ENCODE measurements at places on chromosomes 2 and 18.

GRCh38 chr2:192218377-192218776, 23.6 kb upstream of the TMEFF2 start:
- DNase-seq = no peak

- DNase-seq = peak; percentile 31
Measured at GRCh38 chr18:31819106-31819924, 58.6 kb upstream of the SLC25A52 start.

DNA sequence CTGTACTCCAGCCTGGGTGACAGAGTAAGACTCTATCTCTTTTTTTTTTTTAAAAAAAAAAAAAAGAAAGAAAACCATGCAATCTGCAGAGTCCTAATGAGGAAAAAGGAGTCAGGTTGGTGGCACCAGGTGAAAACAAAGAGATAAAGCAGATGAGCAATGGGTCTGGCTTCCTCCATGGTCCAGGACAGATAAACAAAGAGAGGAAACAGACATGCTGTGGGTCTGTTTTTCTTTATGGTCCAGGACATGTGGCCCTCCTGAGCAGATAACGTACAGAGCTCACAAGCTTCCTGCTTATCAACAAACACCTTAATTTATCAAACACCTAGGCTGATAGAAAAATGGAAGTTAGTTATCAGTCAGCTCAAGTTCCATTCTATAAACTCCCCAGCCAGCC, 24.4 kb upstream of the TUBB6 start:
- no peak for DNase-seq

DNA sequence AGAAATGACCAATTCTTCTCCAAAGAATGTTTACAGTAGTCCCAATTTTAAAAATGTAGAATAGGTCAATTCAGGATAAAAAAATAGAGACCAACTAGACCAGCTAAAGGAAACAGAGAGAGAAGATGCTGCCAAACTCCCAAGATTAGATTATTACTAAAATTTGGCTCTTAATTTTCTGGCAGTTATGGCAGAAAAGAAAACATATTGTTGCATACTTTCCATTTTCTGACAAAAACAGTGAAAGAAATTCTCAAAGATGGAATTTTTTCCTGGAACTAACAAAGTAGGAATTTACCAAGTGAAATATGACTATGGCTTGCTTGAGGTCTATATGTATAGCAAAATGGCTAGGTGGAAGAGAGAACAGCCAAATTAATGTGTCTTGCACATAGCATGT, 138.3 kb upstream of the STK17B start:
- no peak for DNase-seq

GRCh38 chr2:74025971-74026612, 41.4 kb downstream of the TET3 start:
- DNase-seq = no peak

- DNase-seq = peak; percentile 78
Measured at GRCh38 chr2:98346311-98347236, at the start of gene CNGA3. Gene CNGA3 (plus strand): TSS chr2:98346456. CDS start chr2:98369976, 23,520 bp downstream.

DNA sequence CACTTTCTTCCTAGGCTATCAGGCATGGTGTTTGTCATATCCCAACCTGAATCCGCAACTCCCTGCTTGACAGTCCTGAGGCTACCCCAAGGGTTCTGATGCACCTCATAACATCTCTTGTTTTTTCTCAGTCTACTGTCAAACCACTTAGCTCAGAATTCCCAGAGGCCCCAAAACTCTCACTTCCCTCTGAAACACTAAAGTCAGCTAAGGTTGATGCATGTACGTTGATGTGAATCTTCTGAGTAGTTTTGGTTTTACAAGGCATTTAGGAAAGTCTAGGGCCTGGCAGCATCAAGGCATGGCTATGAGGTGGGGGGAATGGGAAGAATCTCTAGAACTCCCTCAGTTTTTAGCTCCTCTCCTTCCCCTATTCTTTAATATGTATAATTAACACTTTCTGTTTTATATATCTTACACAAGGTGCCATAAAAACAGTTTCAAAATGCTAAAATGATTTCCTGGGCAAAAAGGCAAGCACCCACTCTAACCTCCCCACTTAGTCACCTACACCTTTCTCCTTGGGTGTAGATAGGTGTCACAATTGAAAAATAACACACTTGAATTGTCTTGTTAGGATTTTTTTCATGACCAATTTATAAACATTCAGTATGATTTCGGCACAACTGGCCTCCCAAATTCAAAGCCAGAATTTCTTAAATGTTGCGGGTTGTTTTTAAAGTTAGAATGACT, 71.4 kb upstream of the TANK start:
- DNase-seq = no peak

- no peak for DNase-seq
Measured at GRCh38 chr2:164948540-164948939, 6.8 kb downstream of the SLC38A11 start.

DNA sequence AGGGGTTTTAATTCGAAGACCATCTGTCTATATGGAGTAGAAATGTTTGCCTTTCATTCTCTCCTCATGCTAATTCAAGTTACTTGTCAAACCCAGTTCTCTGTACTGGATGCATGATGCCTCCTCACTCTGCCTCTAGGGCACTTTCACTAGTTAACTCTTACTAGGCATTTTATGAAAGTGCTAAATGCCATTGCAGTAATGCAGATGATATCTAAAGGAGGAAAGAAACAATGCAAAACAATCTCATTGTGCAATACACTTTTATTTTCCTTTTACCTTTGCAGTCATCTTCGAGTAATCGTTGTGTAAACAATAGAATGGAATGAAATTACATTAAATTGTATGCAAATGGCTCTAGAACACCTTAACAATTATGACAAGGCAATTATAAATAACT, 293.6 kb downstream of the STK39 start:
- no peak for DNase-seq

DNA sequence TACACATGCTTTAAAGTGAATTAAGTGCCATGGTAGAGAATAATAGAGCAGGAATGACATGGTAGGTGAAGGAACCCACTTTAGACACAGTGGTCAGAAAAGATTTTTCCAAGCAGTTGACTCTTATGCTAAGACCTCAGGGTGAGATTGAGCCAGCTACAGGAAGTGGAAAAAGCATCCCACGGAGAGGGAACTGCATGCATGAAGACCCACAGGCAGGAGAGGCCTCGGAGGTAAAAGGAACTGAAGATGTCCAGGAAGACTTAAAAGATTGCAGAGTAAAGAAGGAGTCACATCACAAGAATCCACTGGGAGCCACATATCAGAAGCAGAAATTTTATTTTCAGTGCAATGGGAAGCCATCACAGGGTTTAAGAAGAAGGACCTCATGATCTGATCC, 499.2 kb upstream of the FAM98A start:
- DNase-seq = no peak

DNA sequence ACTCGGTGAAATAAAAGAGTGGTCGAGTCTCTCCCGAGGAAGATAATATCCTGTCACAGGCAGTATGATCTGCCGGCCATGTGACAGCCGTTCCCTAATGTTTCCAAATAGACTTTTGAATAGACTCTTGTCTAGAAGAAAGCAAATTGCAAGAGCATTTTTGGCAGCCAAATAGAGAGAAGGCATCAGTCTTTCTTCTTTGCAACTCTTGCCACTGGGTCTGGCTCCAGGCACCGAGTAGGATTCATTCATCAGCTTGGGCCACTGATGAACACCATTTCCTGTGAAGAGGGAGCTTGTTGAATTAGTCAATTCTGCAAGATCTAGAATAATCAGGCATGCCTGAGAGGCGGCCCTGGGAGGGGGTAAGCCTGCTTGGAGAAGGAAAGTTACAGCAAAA, 165.6 kb downstream of the KLHL29 start:
- no peak for DNase-seq

DNA sequence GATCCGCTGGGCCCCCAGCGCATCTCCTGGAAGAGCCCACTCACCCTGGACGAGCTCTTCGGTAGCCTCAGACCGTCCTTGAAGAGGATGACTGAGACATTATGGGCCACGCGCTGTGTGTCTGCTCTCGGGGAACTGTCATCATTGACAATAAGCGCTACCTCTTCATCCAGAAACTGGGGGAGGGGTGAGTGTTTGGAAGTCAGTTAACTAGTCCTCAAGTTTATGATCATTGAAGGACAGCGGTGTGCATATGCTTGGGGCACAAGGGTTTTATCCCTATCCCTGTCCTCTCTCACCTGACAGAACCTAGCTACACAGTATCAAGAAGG, 586 bp downstream of the STK16 start:
- no peak for DNase-seq

DNA sequence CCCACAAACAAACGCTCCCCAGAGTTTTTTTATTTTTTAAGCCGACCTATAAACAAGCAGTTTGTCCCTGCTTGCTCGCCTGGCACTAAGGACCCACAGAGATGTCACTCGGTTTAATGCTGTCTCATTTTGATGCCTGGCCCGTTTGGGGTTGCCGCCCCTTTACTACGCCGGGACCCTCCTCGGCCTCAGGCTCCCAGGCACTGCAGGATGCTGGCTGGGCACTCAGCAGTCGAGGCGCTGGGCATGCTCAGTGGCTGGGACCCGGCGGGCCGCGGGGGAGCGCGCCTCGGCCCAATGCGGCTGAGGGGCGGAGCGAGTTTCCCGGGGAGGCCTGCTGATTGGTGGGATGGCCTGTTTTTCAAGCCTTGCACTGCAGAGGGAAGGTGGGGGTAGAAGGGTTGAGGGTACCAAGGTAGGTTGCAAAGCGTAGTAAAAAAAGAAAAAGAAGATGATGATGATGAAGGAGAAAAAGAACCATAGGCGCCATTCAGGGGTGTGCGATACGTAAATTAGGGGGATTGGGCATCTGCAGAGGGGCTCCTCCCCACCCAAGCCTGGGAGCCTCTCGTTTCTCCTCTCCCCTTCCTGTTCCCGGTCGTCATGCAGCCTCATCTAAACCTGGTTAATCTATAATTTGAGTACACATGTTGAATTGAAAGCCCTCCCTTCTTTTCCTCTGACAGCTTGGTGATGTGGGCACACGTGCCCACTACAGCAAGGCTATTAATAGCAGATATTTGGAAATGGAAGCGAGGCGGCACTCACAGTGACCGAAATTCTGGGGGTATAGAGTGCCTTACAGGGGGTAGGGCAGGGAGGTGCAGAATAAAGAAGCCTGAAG, 1.5 kb upstream of the IRS1 start:
- peak; percentile 80 for DNase-seq

DNA sequence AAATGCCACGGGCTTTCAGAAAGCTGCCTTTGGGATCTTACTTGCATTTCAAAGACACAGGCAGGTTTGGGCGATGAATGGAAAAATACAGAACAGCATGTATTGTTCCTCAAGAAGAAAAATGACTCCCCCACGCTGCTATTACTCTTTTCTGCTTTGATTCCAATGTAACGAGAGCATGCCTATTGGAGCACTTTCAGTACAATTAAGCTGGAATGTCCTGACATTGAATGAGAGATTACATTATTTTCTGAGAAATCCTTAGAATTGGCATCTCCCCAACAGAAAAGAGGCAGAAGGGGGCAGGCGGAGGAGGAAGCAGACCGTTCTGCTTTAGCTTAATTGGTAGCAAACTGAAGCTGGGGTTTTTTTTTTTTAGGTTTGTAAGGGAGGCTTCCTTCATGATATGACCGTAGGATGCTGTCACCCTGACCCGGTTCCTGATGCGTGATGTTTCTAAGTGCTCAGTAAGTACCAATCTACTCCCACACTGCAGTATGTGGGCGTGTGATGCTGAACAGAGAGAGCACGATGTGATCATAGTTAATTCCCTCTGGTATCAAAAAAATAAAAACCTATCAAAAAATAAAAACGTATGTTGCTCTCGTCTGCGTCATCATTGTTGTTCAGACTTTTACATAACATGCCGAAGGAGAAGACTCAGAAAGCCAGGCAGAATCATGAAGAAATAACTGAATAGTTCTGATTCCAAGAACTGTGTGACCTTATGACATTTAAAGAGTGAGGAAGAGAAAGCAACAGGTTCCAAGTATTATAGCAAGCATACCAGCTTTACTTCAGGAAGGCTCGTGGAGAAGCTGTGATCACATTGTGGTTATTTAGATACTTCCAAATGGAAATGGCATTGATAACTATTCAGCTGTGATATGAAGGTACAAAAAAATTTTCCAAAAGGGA, 40.5 kb downstream of the LONRF2 start:
- no peak for DNase-seq

DNA sequence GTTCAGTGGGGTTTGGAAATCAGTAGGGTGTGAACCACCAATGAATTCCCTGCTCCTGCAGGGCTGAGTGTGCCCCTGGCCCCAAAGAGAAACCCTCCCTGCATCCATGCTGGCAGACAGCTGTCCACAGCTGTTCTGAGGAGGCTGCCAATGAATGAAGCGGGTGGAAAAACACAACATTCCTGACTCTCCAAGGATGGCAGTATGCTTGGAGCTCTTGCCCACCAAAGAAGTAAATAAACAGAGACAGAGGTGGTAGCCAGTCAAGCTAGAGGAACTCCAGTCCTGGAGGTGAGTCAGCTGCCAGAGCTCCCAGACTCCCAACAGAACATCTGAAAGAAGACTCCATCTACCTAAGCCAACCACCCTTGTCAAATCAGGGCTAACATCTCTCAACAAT, 6.2 kb downstream of the ZBTB7C start:
- no peak for DNase-seq

DNA sequence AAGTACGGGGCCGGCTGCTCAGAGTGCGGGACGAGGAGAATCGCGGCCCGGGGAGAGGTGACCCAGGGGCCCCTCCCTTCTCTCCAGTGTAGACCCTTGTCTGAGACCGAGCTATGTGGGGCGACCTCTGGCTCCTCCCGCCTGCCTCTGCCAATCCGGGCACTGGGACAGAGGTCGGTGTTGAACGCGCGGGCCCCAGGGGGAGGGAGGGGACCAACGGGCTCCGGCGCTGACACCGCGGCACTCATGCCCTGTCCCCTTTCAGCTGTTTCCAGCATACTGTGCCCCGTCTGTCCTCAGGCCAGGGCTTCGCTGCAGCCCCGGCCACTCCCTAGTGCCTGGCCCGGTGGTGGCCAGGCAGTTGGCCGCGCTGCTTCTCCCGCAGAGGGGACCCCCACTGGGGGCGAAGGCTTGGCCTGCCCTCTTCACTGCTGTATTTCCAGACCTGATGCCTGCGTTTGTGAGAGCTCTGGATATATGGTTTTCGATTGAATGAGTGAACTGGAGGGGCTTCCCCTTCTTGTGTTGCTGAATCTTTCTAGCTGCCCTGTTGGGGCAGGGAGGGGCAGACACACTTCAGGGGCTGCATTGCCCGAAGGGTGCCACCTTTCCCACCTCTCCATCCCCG, 809 bp downstream of the DBI start:
- peak; percentile 91 for DNase-seq

DNA sequence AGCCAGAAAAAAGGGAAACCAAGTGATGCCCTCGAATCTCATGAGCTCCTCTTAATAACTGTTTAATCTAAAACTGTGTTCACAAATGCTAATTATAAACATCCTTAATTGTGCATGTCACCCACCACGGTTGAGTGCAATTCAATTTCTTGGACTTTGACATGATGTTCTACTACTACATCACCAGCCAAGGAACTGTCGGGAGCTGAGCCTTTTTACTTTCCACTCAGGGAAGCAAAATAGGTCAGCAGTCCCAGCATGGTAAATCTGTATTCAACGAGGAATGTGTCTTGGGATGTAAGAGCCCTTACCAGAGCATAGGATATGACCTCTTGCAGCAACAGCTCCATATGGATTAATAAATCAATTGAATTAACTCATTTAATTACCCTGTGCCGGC, 20.8 kb upstream of the REG3G start:
- DNase-seq = no peak

- DNase-seq = no peak
Measured at GRCh38 chr2:35220461-35220860, 1135.1 kb upstream of the CRIM1 start.
